ENCODE measurements at places on chromosomes 6 and 20.

DNA sequence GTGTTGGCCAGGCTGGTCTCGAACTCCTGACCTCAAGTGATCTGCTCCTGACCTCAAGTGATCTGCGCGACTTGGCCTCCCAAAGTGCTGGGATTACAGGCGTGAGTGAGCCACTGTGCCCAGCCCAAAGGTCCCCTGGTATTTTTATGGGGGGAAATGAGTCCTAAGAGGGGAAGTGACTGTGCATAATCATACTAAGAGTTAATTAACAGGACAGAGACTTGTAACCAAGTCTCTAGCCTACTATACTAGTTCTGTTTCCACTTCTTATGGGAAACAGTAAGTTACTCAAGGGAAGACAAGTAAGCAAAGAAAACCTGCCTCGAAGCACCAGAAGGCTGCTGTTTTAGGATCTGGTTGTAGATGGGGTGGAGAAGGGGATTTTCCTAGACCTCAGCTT is 27.9 kb downstream of the TCF15 start:
- DNase-seq = no peak

- no peak for DNase-seq
Measured at GRCh38 chr6:133918208-133918930, 29.5 kb downstream of the TCF21 start.

- no peak for DNase-seq
Measured at GRCh38 chr20:51700809-51701285, 67.3 kb downstream of the ATP9A start.

- no peak for DNase-seq
Measured at GRCh38 chr6:161019324-161019839, 27.8 kb downstream of the MAP3K4 start.

DNA sequence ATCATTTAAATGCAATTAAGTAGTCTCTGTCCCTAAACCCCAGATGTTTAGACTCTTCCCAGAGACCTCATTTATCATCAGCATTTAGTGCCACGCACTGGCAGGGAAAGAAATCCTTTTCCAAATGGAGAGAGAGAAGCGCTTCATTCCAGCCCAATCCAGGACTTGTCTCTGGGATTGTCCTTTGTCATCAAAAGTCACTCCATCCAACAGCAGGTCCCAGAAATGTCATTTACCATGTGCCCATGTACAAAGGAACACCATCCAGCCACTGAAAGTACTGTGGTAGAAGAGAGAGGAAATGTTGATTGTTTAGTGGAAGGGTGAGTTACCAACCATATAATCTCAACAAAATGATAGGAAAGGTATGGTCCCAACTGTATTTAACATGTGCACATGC is 66.9 kb upstream of the SMIM28 start:
- no peak for DNase-seq

DNA sequence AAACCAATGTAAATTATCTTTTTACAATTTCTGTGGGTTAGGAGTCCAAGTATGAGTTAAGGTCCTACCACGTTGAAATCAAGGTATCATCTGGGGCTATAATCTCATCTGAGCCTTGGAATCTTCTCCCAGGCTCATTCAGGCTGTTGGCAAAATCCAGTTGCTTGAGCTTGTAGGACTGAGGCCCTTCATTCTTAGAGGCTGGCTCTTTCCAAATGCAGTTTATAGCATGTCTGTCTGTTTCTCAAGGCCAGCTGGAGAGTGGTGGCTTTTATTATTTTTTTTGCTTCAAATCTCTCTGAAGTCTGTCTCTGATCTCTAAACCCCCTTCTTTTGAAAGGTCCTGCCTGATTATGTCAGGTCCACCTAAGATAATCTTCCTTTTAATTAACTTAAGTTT is 177.2 kb upstream of the ASCC3 start:
- no peak for DNase-seq

- no peak for DNase-seq
Measured at GRCh38 chr6:10080561-10080960, 334.3 kb downstream of the TFAP2A start.

DNA sequence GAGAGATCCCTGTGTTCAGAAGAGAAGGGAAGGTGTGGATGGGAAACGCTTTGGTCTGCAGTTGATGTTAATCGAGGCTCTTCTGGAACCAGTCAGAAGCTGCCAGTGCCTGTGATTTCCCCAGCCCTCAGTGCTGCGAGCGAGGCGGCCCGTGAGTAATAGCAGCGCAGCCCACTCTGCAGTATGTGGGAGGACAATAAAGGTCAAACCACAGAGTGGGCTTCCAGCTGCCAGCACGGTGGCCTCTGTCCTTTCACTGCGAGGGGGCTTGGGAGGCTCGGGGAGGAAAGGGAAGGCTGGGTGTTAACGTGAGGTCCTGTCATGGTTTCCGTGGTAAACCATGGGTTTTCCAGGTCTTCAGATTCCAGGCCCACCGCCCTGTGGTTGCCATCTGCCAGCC is 32.3 kb upstream of the TAGAP start:
- no peak for DNase-seq

DNA sequence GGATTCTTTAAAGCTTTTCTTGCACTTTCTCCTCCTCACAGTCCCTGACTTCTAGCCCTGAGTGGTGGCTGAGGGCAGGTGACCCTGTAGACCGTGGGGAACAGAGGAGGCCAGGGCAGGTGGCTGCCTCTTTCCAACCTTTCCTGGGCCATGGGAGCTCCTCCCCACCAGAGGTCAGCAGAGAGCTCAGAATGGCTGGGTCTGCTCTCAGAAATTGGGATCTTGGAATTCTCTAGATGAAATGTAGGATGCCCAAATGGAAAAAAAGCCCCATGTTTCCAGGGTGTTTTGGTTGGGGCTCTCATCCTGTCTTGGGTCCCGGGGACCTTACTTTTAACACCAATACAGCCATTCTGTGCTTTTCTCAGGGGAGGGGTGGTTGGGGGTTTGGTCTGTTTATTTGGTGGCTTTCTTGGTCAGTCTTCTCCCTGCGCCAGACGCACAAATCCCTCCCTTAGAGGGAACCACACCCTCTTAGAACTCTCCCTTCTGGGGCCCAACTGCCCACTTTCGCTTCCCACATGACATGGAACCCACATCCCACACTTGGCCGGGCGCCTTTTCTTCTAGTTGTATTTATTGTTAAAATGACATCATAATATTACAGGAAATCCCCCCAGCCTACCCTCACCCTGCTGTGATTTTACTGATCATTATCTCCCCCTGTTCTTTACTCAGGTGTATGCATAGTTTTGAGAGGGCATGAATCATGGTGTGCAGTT is 17.9 kb downstream of the GNAS start:
- no peak for DNase-seq

DNA sequence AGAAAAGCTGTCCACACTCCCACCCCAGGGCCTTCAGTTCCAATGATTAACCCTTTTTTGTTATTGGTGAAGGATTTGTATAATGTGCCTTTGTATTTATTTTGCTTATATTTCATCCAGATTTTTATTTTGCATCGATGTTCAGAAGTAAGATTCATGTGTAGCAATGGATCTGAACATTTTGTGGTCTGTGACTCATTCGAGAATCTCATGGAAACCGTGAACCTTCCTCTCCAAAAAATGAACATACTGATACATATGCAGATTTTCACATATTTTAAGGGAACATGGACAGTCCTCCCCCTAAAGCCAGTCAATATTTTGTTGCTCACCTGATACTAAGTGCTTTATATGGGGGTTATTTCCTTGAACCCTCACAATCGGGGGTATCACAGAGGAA is 421.8 kb upstream of the SOX4 start:
- DNase-seq = no peak

DNA sequence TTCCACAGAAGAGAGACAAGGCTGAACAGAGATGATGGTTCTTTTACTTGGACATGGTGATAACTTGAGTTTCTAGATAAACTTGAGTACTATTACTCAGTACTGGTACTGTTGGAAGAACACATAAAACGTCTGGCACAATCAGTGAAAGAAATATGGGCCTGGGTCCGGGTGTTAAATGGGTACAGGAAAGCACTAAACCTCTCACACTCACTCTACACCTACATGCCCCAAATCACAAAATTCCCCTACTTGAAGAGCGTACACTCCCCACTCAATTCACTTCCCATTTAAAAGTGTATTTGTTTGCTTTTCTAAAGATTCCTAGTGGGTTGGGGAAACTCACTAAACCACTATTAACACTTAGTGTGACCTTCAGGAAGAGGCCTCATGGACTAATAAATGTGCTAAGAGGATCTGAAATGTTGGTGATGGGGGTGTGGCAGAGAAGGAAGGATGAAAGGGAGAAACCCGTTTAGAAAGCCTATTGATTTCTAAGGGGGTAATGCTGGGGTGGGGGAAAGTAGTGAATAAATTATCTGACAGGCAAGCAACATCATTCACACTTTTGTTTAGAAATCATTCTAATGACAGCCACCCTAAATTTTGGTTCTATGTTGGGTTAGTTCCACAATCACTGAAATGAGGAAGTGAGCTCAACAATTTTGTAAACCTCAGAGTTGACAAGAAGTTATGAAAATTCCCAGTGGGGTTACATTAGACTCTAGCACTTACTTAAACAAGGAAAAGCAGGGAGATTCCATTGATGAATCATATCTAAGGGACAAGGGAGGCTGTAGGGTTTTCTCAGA is 222.6 kb upstream of the MARCKS start:
- DNase-seq = no peak

DNA sequence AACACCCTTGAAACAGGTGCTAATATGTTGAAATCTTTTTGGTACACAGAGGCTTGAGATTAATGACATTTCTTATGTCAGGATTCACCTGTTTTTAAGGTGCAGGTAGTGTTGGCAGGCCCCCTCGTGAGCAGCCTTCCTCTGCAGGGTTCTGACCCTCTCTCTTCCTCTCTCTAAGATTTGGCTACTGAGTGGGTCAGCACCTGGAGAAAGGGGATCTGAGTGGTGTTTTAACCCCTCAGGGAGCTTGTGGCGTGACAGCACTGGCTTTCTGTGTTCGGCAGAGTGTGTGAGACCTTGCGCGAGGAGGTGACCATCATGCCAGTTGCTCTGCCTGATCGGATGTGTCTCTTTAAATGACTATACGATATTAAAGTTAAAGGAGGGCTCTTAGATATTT is 37.1 kb downstream of the HIVEP1 start:
- DNase-seq = no peak

- no peak for DNase-seq
Measured at GRCh38 chr6:170295510-170296422, 4.9 kb upstream of the DLL1 start.

- DNase-seq = no peak
Measured at GRCh38 chr20:37267667-37268313, 6.2 kb upstream of the GHRH start.

DNA sequence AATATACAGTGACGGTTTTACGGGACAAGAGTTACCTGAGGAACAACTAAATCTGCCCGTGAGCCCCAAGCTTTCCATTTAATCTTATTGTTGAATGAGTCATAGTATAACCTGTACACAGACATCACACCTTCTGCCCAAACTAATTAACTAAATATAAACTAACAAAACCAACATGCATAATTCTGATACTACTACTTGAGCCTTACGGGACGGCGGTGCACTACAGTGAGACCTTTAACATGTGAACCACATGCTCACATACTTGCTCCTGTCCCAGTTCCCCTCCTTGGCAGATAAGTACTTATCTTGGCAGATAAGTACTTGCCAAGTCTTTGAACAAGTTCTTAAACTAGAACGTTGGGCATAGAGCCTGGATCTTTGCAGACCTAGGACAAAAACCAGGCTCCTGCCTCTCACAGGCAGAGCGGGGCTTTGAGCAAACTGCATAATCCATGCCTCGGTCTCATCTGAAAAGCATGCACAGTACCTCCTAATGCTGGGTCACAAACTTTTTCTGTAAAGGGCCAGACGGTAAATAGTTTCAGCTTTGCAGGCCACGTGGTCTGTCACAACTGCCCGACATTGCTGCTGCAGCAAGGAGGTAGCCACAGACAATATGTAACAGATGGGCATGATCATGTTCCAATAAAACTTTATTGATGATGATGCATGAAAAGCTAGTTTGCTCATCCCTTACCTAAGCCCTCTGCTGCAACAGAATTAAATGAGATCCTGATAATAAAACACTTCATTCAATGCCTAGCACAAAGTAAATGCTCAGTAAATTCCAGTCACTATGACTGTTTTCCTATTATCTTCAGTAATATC is 23.0 kb downstream of the ZNF217 start:
- no peak for DNase-seq

GRCh38 chr6:33426590-33427511 is 7.0 kb downstream of the SYNGAP1 start:
- no peak for DNase-seq

DNA sequence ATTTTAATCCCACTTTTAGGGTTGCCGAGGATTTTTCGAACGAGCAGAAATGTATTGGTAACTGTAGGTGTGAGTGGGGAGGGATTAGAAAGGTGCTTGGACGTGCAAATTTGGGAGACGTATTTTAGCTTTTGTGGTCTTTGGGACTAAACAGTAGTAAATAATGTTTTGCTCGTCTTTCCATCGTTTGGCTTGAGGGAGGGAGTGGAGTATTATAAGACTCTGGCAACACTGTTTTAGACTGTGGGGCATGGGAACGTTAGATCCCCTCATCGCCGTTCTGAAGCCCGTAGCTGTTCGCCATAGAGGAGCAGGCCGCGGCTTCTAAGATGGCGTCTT is 2.8 kb downstream of the BRD2 start:
- DNase-seq = no peak

DNA sequence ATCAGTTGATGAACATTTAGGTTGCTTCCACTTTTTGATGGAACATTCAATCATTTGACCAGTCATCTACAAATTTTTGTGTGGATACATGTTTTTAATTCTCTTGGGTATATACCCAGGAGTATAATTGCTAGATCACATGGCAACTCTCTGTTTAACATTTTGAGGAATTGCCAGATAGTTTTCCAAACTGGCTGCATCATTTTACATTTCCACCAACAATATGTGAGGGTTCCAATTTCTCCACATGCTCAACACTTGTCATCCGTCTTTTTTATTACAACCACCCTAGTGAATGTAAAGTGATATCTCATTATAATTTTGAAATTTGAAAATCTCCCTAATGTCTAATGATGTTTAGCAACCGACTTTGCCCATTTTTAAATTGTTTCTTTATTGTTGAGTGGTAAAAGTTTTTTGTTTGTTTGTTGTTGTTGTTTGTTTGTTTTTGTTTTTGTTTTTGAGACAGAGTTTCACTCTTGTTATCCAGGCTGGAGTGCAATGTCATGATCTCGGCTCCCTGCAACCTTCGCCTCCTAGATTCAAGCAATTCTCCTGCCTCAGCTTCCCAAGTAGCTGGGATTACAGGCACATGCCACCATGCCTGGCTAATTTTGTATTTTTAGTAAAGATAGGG is 53.7 kb upstream of the PDYN start:
- DNase-seq = no peak
